ENCODE measurements at places on chromosomes 5 and 9.

GRCh38 chr9:122128007-122128968, 31.3 kb downstream of the NDUFA8 start:
- DNase-seq, result no peak

DNA sequence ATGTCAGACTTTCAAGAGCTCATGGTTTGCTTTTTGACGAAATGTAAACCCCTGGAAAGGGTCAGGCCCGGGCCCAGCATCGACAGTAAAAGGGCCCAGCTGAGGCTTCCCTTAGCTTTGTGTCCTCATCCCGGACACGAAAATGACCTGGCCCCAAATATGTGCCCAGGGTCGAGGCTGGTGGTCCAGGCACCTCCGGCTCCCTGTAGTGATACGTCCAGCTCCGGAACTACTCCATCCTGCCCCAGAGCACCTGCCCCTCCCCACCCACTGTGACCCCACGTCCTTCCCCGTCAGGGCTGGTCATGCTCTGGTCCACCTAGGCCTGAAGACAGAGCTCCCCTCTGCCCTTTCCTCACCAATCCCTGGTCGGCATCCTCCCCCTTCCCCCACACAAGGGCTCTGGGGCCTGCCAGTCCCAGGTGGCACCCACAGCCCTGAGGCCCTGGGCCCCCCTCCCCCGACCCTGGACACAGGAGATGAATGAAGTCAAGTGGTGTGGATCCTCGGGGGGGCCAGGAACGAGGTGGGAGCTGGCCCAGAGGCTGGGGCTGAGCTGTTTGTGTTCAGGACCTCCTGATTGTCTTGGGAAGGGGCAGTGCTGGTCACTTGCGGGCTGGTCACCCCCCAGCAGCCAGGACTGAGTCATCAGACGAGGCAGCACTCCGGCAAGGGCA, 6.2 kb downstream of the OBP2A start:
- no peak for DNase-seq

DNA sequence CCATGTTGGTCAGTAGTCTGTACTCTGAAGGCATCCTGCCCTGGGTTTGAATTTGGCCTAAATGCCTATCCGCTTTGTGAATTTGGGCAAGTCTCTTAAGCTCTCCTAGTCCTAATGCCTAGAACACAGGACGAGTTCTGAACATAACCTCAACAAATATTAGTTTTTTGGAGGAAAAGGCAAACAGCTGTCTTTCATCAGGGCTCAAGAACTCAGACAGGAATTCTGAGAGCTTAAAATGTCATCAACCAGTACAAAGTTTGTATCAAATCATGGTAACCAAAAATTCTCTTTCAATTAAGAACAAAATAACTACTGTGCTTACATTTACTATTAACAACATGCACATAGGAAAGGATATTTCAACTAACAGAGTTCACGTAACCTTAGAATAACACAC, 182.5 kb upstream of the PPP1R2B start:
- DNase-seq, result no peak

- no peak for DNase-seq
These were observed 2.7 kb upstream of the PURA start for GRCh38 chr5:140111011-140111858.

GRCh38 chr5:171757853-171758535, 27.6 kb upstream of the SMIM23 start:
- no peak for DNase-seq

- DNase-seq, result no peak
These were observed 51.2 kb downstream of the USP20 start for GRCh38 chr9:129886226-129887174.

DNA sequence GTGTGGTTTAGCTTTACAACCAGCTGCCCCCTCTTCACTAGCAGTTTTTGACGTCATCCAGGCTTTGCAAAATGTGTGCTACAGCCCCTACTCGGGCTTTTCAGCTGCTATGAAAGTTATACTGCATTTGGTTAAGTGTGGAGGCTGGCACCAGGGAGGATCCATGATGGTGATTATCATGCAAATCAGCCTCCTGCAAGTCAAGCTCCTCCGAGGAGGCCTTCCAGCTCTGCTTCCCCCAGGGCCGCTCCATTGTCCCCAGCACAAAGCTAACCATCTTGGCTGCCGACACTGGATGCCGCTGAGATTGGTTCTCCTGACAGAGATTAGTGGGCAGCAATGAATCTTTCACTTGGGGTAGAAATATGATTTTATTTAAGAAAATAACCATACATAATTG, 159.6 kb downstream of the NR2F1-AS1 start:
- no peak for DNase-seq

GRCh38 chr9:123368023-123368422, 12.0 kb downstream of the CRB2 start:
- DNase-seq, result no peak

DNA sequence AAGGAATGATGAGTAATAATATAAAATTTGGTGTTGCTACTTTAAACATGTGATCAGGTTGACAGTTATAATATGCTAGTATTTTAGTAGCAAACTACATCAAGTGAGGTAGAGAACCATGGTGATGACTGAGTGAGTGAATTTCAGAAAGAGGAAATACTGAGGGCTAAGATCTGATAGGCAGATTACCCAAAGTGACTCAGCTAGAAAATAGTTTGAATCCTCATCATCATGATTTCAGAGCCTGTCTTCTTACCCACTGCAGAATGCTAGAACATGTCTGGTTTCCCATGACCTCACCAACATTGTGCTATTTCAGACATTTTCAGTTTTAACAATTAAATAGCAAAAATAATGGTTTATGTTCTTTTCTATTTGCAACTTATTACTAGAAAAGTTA, 602.1 kb downstream of the TAF11L14 start:
- DNase-seq, result no peak

DNA sequence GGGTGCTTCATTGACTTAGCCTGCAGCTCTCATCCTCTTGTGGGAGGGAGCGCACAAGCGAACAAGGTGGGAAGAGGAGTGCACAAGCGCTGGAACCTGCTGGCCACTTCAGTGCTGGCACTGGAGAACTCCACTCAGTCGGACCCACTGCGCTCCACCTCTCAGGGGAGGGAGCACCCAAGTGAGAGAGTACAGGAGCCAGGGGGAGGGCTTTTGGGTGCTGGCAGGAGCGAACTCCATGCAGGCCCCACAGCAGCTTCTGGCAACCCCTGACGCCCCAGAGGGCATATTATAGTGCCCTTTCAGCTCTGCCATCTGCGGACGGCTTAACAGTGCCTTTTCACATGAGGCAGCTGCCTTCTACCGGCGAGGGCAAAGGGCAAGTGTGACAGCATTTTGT, 774.2 kb upstream of the COX7C start:
- DNase-seq, result no peak

DNA sequence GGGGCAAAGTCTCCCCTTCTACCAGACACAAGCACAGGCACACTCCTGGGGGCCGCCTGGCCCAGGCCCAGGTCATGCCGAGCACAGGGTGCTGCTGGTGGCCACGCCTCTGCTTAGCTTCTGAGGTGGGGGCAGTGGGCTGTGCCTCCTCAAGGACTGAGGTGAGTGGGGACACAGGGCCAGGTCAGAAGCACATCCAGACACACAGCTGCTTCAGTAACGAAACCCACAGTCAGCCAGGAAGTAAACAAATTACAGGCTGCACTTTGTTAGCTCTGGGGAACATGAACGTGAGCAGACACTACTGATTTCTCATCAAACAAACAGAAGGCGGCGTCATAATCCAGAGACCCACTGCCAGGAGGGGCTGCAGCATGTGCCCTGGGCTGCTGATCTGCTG, 192.4 kb downstream of the HSPA4 start:
- no peak for DNase-seq

DNA sequence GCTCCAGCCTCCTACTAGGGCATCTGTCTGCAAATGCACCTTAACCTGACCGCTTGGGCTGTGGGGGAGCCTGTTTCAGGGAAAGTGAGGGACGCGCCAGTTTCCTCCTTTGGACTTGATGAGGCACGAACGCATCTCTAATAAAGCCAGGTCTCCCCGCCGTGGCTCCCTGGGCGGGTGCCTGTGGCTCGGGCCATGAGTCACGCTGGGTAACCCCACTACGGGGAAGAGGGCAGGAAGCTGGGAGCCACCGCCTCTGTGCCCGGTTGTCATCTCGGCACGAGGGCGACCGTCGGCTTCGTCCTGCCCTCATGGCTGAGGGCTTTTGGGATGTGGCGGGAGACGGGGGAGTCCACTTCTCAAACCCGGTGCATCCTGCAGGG, 12.1 kb downstream of the NOTCH1 start:
- DNase-seq, result peak; percentile 92

GRCh38 chr9:129875181-129875611, 39.9 kb downstream of the USP20 start:
- DNase-seq, result no peak

DNA sequence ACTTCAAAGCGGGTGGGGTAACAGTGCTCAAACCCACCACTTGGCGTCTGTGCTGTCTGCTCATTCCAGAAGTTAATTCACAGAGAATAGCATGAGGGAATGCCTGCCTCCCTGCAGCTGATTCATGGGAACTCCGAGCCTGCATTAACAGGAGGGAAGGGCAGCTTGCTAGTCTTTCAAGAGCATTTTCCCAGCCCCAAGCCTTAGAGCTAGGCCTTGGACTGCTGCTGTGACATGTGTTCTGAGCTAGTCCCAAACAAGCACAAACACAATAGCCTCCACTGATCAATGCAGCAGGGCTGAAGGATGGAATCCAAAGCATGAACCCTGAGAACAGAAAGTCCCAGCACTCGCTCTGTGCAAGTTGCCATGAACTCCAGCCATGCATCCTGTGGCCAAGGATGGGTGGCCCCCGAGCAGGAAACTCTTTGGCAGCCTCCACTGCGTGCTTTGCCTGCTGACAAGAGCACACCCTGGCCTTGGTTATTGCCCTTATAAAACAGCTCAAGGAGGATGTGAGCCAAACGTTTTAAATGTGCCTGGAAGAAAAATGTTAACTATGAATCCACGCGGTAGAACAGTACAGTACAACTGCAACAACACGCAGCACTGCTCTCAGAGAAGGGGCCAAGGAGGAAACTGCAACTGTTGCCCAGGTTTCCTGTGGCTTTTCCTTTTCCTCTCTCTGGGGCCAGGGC, 653.1 kb upstream of the KLF4 start:
- peak; percentile 85 for DNase-seq

- no peak for DNase-seq
These were observed 511.2 kb downstream of the SEMA5A start for GRCh38 chr5:9034649-9035048.

DNA sequence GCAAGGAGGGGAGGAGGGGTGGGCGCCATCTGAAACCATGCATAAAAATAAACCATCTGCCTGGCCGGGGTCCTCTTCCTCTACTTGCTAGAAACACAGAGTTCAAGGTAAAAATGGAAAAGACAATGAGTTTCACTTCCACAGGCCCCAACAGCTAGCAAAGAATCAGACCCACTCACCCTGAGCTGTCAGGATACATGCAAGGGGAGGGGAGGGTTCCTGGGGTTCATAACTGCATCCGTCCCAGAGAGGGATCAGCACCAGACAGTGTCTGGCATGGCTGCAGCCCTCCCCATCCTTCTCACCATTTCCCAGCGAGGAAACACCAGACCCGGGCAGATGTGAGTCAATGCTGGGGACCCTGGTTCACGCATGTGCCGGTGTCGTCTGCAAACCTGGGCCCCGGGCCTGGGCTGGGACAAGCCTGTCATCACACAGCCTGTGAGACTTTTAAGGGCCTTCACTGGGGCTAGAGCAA, 55.4 kb downstream of the SEMA4D start:
- DNase-seq, result no peak

DNA sequence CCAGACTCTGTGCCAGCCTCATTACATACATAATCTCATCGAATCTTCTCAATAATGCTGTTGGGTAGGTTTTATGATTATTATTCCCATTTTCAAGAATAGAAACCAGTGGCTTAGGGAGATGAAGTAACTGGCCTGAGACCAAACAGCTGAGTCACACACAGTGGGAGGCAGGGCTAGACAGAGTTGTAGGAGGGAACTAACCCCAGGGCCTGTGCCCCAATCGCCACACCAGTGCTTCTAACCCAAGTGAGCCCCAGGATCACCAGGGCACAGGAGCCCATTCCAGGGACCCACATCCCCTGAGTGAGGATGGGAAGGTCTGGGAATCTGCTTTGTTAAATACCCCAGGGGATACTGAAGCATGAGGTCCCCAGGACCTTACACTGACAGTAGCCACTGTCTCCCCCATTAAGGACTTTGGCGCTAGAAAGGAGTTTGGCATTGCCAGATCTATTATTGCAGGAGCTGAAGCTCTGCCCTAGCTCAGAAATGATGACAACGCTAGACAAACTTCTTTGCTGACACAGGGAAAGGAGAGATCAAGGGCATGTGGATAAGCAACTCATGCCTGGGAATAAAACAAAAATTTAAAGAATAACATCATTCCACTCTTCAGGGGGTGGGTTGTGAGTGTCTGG, 63.8 kb upstream of the PPARGC1B start:
- DNase-seq, result peak; percentile 65
